Stimulated activated CD8-positive, alpha-beta memory T cell treated with anti-CD3 and anti-CD28 coated beads, Interleukin-4, amount 100 ng/mL, for 1 hour (primary cell): ENCODE measurements at places on chromosomes 11 and 22.

GRCh38 chr11:106322106-106322505 lies 244.6 kb downstream of the AASDHPPT start:
- no peak for DNase-seq

DNA sequence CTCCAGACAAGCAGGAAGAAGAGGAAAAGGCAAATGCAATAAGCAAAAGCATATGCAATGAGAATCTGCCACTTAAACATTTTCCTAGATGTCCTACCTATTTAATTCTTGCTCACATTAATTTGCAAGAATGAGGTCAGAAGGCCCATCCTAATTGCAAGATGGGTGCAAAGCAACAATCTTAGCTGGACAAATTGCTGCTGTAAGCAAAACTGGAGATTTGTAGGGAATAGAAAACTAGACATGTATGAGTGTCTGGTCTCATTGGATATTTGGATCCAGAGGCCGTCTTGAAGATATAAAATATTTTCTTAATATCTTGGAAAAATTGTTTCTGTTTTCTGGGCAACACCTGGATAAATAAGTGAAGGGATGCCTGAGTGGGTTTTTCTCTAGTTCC lies 150.1 kb upstream of the PGR start:
- no peak for DNase-seq

DNA sequence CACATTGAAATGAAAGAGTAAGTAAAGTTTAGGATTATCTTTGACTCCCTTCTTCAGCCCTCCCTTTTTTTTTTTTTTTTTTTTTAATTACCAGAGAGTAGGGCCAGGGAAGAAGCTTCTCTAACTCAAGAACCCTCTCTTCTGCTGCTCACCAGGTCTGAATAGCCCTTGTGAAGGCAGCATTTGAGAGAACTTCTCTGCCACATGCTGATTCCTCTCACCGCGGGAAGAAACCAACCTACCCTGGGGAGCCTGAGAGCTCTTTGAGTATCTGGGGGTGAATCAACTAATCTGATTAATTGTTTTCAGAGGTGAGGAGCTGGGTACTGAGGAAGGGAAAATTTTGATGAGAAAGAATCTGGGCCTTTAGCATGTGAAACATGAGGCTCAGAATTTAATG lies 434.5 kb upstream of the CCDC90B start:
- DNase-seq: no peak

DNA sequence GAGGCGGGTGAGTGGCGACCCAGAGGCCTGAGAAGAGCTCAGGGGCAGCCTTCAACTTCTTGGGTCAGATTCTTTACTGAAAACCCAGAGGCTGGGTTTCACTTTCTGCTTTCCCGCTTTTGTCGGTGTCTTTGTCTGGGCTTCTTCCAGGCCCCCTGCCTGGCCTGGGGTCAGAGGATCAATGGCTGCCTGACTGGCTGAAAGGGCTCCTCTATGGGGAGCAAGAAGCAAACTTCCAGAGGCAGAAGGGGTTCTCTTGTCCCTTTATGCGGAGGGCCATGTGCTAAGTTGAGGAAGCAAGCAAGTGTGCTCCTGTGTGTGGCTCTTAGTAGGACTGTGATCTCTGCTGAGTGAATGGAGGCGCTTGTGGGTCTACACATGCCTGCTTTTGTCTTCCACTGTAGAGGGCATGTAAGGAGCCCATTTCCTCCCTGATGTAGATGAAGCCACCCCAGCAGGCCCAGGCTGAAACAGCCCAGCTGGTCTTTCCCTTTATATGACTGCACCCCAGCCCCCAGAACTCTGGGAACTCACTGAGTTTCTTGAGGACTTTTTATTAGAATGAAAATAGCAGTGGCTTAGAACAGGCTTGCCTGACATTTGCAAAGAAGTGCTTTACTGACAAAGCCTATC lies 1.0 kb upstream of the PKNOX2 start:
- DNase-seq: no peak

- no peak for DNase-seq
Measured at GRCh38 chr11:61828629-61829407, 718 bp downstream of the FADS2 start.

GRCh38 chr11:95993438-95994298 lies 69.8 kb upstream of the MTMR2 start:
- DNase-seq: no peak

DNA sequence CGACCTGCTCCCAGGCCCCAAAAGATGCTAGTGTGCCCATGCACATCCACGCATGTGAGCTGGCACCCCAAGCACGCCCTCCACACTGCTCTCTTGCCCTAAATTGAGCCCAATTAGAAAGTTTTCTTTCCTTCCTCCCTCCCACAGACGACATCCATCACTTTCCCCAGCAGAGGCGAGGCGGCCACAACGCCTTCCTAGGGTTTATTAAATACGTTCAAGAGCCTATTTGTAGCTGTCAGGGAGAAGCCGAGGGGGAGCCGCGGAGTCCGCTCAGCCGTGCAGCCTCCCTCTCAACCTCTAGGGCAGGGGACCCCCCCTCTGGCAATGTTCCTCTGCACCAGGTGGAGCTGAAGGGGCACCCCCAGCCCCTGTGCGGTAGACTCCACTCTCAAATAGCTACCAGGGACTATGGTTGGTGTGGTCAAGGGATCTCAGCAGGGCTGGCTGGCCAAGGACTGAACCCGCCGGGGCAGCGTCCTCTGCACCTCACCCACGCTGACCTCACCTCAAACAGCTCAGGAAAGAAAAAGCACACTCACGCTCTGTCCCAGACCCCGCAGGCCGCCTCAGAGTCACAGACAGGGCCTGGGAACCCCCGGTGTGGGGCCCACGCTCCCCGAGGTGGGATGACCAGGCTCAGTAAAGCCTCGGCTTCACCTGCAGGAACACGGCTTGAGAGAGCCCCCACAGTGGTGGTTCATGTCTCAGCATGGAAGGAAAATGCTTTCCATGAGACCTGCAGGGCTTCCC lies 152.4 kb downstream of the DSCAML1 start:
- DNase-seq: no peak

DNA sequence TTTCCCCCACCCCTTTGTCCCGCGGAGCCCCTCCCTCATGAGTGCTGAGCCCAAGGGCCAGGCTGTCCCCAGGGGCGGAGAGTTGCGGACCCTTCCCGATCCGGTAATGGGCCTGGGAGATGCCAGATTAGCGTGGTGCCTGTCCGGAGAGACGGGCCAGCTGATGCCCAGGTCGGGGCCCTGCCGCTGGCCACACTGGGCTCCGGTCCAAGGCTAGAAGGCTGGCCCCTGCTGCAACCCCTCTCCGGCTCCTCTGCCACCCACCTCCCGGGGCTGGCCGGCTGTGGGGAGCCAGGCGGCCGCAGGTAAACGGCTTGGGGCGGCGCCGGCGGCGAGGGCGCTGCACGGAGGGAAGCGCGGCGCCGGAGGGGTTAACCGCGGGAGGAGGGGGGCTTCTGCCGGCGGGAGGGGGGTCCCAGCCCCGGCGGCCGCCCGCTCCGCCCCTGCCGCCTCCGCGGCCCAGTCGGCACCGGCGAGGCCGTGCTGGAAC lies at the start of gene KCNK4:
TSS of gene KCNK4 (plus strand) at position 41 of the 490 bp plus-strand sequence. CDS start 1,717 bp downstream, outside the sequence.
- no peak for DNase-seq

DNA sequence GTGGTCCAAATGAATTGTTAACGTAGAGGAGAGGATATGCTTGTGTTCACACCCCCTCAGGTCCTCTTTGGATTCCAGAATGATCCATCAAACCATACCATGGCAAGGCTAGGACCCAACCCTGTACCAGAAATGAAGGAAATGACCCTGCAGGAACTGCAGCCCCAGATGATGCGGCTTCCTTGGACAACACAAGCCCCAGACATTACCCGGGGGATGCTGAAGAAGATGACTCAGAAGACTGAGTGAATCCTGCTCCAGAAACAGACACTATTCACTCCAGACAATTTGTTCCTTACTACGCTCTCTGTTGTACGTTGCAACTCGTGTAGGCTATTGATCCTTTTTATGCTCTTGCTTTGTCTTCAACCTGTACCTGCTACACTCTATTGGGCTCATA lies 15.2 kb upstream of the MTMR2 start:
- no peak for DNase-seq

GRCh38 chr22:24164243-24164642 lies 17.0 kb upstream of the SUSD2 start:
- DNase-seq: no peak

DNA sequence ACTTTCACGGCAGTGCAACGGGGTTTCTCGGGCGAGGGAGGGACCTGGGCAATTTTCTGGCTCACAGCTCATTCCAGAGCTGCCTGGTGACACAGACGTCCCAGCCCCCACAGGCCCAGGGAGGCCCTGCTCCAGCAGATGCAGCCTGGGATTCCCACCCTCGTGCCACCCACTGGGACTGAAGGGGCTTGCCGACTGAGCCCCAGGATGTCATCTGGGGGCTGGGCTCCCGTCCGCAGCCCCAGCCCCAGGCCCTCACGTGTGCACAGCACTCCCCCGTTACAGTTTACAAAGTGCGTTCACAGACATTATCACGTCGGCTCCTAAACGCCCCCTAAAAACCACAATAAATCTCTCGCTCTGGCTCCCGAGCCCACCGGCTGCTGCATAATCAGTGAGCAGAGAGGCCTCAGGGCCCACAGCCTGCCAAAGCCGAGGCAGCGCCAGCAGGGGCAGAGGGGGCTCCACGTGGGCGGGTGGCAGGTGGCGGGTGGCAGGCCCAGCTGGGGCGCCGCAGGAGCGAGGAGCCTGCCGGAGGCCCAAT lies 76.9 kb upstream of the TCF20 start:
- no peak for DNase-seq

GRCh38 chr11:125933030-125933813 lies 12.6 kb upstream of the VSIG10L2 start:
- DNase-seq: no peak

DNA sequence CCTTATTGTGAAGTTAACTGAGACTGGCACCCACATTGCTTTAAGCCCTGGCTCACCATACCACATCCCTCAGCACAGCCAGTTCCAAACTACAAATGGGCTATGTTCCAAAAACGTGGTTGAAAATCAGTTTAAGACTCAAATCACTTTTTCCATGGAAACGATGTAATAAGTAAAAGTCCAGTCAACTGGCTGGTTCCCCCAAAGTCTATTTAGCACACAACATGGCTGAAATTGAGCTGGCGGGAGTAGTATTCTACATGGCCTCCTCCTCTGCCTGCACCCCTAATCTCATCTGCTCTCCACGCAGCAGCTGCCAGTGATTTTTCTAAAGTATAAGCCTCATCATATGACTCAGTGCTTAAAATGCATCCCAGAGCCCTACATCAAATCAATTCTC lies 40.9 kb upstream of the BIRC3 start:
- no peak for DNase-seq

DNA sequence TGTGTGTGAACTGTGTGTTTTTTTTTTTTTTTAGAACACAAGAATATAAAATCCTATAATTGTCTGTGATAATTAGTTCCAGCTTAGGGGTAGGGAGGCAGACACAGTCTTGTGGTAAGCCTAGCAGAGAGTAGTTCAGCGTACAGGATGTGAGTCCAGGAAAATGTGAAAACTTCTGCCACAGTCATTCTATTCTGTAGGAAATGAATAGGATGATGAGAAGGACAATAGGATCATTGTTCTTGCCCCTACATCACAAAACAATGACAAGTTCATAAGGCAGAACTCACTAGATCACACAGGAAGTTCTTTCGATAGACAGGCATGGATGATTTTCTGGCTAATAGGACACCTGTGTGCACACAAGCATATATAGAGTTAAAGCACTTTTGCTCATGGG lies 132.2 kb downstream of the NAV2 start:
- DNase-seq: no peak

GRCh38 chr11:575313-575995 lies 816 bp upstream of the PHRF1 start:
- DNase-seq: no peak

- no peak for DNase-seq
Measured at GRCh38 chr22:24186892-24187670, 5.8 kb downstream of the SUSD2 start.

DNA sequence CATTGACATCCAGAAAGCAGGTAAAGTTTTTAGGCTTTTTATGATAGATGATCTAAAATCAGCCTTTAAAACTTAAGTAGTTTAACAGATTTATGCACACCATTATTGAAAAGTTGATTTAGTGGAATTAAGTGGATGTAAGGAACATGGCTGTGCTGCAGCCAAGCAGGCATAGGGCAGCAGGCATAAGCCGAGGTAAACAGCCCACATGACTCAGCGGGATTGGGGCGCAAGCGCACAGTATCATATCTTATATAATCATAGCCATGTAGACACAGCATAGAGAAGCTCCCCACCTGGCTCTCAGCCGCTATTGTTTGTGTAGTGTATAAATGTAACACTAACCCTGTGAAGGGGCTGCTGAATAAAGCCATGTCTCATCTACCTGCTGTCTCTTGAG lies 157.5 kb downstream of the WNT11 start:
- DNase-seq: no peak

DNA sequence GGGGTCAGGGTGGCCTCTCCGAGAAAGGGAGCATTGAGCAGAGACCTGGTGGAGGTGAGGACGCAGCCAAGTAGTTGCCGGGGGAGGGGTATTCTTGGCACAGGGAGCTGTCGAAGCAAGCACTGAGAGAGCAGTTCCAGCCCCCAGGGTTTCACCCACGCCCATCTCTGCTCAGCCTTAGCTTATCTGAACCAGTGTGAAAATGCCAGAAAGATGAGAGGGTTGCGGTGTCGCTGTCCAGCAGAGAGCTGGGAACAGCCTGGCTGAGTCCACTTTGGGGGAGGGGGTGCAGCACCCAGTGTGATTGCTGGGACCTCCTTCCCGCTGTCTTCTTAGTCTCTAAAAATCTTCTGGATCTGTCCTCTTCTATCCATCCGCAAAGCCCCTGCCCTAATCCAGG lies 123.3 kb upstream of the TBCEL start:
- DNase-seq: no peak

DNA sequence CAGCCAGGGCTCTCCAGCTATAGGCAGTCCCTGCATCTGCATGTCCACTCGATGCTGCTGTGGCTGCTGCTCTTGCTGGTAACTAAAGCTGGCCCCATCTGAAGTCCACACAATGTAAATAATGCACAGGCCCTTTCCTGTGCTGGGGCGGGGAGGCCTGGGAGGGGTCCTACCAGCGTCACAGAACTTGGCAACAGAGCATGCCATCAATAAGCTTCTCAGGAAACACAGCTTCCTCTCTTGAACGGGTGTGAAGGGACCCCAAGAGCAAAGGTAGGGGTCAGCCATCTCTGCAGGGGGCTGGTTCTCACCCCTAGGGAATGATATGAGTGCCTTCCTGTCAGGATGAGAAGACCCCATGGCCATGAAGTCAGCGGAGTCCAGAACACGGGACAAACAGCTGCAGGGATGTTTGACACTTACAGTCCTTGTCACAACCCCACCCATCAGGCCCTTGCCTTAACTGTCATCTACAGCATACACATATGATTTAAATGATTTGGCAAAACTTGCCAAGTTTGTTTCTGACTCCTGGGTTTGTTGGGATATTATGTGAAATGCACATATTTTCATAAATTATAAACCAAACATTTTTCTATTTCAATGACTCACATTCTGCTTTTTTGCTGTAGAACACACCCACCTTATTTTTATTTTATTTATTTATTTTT lies 39.1 kb upstream of the LYVE1 start:
- DNase-seq: no peak

- no peak for DNase-seq
Measured at GRCh38 chr22:41951898-41952474, at the start of gene SMIM45. TSS of gene SMIM45 (plus strand) at chr22:41952150.

GRCh38 chr11:67561971-67562619 lies 21.5 kb upstream of the GSTP1 start:
- no peak for DNase-seq

- DNase-seq: no peak
Measured at GRCh38 chr22:46578824-46579561, 41.2 kb upstream of the GRAMD4 start.
